Memory B cell (primary cell): ENCODE measurements at places on chromosomes 5 and 9.

DNA sequence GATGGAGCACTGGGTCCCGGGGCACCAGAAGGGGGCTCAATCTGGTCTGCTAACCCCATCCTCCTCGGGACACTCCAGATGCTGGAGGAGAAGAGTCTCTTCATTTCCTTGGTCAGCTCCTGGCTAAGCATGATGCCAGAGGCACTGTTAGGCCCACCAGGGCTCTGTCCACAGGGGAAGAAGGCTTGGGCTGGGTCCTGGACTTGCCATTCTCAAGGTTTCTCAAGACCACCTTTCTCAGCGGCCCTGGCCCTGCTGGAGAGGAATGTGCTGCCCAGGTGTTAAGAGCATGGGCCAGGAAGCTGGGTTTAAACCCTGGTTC lies 7.9 kb downstream of the SH2D3C start:
- no peak for DNase-seq

GRCh38 chr5:19001539-19001938 lies 986.5 kb downstream of the CDH18 start:
- DNase-seq, result no peak

DNA sequence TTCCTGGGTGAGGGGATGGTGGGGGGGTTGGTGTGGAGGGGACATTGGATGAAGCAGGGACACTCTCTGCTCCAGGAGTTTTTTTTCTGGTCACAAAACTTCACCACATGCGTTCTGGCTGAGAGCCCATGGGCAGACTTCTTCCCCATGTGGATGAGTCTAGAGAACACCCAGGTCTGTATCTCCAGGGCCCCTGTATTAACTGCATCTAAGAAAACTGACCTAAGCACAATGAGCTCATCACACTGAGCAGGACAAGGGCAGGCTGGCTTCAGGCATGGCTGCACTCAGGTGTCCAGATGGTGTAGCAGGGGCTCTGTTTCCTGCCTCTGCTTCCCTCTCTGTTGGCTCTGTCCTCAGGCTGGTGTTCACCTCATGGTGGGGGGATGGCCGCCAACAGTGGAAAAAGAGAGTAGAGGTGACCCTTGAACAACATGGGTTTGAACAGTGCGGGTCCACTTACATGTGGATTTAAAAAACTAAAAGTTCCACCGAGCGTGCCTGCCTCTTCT lies 85.3 kb upstream of the STC2 start:
- DNase-seq, result no peak

DNA sequence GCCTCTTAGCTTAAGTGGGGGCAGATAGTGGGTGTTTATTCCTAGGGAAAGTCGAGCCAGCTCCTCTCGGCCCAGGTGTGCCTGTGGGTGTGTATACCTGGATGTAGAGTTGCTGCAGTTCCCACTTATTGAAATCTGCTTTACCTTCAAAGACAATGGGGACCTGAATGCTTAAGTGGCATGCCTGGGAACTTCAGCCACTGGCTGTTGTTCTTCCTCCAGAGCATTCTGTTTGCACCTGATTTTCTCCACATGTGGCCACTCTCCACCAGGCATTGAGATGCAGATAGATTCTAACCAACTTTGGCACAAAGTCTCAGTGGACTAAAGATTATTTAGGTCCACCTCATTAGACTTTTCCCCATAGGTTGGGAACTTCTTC lies 186.8 kb downstream of the ZNF462 start:
- DNase-seq, result no peak

DNA sequence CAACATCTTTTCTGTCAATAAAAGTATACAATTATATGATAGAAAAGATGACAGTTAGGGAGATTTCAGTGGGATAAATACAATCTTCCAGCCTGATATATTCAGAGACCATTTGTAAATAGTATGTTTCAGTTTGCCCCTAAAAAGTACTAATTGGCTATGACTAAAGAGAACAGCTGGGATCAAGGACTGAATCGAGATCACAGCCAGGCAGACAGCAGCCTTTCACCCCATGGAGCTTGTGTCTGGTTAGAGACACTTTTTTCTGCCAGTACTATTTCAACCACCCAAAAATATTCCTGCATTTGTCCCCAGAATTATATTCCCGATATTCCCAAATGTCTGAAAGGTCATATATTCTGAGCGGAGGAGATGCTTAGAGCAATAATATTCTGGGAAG lies 577.3 kb upstream of the TLE4 start:
- no peak for DNase-seq

GRCh38 chr9:32550150-32550561 lies 2.0 kb upstream of the SMIM27 start:
- DNase-seq, result no peak

DNA sequence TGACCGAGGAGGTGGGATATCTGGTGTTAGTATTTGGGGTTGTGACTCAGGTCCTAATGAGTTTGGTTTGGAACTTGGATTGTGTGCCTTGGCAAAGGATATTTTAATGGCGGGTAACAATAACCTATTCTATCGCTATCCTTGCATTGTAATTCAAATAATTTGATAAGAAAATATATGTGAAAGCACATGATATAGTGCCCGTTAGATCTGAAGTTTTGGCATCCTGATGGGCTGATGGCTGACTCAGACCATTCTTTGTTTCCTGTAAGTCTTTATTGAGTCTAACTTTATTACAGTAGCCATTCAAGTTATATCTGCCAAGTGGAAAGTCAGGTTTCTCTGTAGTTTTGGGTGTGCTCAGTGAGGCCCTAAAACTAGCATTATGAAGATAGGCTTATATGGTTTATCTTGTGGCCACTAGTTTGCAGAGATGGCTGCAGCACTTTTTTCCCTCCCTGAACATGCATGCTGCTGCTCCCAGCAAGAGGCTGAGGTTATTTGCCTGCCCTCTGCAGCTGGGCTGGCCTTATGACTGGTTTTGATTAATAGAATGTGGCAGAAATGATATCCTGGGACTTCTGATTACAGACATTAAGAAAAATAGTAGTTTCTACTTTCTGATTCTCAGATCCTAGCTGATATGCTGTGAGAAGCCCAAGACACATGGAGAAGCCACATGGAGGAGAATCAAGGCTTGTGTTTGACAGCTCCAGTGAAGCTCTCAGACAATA lies 46.6 kb downstream of the CFAP95 start:
- DNase-seq, result no peak

- DNase-seq, result peak; percentile 47
These were observed 20.0 kb upstream of the RUFY1 start for GRCh38 chr5:179530069-179530998.

- DNase-seq, result no peak
These were observed 153.9 kb downstream of the MARCHF11 start for GRCh38 chr5:16025681-16026080.

- no peak for DNase-seq
These were observed 10.2 kb upstream of the SLC25A51 start for GRCh38 chr9:37914154-37914551.

DNA sequence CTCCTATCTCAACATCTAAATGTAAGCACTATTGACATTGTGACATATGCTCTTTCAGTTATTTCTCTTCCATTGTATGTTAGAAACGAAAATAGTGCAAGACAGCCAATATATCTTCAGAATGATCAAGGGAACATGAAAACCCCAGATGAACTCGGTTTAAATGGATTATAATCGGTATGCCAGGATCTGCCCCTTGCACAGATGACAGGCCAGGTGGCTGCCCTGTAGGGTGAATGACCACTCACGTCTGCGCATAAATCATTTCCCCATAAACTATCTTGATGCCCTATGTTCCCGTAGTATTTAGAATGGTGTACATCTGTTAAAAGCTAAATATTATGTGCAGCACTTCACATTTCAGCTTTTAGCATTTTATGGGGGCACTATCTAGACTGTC lies 69.7 kb upstream of the RANBP3L start:
- DNase-seq, result no peak

DNA sequence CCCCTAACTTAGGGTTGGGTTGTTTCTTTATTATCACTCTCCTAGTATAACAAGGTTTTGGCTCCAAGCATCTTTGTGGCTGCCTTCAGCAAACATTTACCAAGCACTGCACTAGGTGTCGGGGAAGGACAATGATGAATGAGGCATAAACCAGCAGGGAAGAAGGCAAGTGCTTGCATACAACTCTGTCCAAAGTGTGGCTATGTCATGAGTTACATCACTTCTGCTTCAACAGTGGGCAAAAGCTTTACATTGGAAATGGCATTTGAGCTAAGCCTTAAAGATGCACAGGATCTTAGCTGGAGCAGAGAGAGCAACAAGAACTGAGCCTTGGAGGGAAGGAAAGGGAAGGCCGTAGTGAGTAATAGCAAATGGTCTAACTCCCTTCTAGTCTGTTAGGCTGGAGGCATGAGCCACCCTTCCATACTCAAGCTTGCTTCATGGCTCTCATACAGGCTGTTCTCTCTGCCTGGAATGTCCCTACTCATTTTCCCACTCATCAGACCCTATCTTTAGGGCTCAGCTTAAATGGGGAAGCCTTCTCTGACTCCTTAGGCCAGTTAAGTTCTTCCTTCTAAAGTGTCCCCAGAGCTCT lies 121.8 kb downstream of the SEMA6A start:
- no peak for DNase-seq

GRCh38 chr9:126399251-126399650 lies 72.6 kb downstream of the MVB12B start:
- no peak for DNase-seq

GRCh38 chr9:68887232-68887631 lies 126.7 kb downstream of the PRKACG start:
- DNase-seq, result no peak

DNA sequence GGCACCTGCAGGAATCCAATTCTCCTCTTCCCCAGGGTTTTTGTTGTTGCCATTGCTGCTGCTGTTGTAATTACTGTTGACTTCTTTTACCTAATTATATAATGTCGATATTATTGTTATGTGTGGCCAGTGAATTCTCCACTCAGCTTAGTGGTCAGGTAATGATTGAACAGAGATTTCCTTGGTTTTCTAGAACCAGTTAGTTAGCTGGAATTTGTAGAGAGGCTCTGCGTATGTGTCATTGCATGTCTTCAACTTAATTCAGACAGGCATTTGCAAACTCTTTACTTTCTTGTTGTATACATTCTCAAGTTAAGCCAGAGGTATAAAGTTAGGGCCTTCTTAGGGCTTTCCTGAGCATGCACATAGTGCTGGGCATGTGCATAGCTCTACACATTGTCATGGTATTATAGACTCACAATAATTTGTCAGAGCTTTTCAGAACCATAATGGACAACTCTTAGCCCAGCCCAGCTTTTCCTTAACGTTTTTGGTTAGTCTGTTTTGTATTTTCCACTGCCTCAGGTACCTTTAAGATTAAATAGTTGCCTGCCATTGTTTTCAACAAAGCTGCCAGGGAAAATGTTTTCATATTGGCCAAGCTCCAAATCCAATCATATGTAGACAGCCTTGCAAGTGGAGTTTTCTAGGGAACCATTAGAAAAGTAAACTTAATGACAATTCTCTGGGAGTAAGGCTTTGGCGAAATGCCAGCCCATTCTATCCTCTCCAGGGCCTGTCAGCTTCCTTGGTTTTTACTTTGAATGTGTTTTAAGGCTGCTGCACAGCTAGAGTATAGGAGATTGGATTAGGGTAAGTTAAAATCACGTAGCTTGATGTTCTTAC lies 68.1 kb downstream of the UBE2R2 start:
- DNase-seq, result no peak

DNA sequence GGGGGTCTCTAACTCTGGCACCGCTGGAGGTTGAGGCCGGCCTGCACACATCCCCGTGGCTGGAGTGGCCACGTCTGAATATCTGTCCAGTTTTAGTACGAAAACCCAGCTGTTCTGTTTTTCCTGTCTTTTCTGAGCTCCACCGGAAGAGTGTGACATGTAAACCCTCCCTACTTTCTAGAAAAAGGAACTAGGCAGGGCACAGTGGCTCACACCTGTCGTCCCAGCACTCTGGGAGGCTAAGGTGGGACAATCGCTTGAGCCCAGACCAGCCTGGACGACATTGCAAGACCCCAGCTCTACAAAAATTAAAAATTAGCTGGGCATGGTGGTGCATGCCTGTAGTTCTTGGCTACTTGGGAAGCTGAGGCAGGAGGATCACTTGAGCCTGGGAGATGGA lies 8.2 kb upstream of the PHYKPL start:
- DNase-seq, result no peak

DNA sequence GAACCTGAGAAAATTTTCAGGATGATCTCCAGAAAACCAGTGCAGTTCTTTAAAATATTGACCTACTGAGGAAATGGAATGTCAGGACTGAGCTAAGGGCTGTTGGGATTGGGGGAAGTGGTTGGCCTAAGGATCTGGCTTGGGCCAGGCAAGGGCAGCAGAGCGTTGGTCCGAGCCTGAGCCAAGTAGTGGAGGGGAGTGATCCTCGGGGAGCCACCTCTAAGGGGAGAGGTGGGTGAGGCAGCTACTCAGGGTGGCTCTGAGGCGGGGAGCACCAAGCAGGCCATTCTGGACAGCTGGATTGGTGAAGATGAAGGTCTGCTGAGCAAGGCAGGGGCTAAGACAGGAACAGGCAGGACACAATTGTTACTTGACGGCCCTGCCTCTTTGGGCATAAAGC lies 11.5 kb downstream of the CAMK4 start:
- DNase-seq, result no peak

DNA sequence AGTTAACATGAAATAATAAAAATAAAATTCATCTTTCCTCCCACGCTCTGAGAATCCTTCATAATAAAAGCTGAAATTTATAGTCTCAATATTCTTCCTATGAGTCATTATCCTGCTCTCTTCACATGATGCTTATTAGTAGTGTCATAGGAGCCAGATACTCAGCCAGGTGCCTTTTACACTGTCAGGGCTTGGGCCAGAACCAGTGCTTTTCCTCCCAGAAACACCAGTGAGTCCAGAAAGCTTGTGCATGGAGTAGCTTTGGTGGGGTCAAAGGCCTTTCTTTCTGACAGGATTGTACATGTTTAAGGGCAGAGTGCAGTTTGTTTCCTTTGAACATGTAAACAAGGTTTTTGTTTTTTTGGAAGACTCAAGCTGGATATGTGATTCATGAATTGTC lies 6.8 kb downstream of the LSM11 start:
- no peak for DNase-seq

DNA sequence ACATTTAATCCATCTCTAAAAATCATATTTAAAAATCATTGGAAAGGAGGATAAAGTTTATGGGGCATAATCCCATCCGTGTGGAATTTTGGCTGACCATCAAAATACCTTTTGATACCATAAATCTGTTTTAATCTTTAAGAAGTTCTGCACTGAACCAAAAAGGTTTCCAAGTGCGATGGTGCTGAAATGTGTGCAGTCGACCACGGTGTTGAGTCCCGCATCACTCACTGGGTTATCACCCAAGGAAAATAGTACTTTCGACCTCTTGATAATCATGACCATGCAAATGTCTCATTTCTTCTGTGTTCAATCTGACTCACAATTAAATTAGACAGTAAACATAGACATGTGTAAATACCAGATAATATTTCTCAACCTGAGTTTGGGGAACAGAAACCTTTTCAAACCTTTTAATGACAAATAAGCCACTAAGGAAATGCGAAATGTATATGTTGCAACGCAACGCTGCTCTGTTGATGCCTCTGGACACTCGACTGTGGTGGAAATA lies 62.0 kb upstream of the CDH6 start:
- DNase-seq, result no peak

- DNase-seq, result no peak
These were observed 157.2 kb upstream of the CD180 start for GRCh38 chr5:67353500-67354450.

- DNase-seq, result no peak
These were observed 15.6 kb downstream of the OLFM1 start for GRCh38 chr9:135103001-135103446.
